ENCODE measurements at places on chromosomes 1 and 21.

DNA sequence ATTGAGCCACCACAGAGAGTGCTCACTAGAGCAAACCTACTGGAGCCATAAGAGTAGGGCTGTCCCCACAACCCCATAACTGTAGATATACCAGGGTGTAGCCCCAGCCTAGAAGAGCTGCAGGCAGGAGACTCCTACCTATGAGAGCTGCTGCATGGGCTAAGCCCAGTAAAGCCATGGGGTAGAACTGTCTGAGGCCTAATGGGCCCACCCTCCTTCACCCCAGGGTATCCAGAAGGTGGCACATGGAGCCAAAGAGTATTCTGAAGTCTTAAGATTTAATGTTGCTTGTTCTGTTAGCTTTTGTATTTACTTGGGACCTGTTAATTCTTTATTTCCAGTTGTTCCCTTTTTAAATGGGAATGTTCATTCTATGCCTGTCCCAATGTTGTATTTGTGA lies 1193.7 kb upstream of the ADGRL2 start:
- DNase-seq = no peak

DNA sequence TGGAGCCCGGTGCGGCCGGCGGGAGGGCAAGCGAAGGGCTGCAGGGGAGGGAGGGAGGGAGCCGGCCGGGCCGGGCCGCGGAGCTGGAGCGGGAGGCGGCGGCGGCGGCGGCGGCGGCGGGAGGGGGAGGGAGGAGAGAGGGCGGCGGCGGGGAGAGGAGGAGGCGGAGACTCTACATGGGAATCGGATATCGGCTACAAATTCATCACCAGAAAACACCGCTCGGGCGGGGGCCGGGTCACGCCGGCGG lies at the start of gene AKT3:
Gene AKT3 (minus strand): TSS at position 42 of the 250 bp plus-strand sequence. CDS start 7,073 bp downstream, outside the sequence.
- peak; percentile 14 for DNase-seq

DNA sequence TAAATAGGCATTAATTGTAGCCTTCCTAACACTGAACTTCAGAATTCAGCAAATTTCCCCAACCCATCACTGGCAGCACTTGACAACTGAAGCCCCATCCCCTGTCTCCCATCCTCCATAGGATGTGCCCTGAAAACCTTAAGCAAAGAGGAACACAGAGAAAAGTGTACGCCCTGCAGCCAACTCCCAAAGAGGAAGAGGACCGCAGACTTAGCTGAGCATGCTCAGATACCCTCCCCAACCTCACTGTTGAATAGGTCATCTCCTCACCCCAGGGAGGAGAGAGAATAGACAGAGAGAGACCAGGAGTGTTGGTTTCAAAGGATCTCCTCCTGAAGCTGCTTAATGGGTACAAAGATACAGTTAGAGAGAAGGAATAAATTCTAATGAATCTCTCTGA lies 50.5 kb downstream of the CD2 start:
- DNase-seq = no peak

- no peak for DNase-seq
Measured at GRCh38 chr1:230414694-230415093, 11.4 kb downstream of the PGBD5 start.

DNA sequence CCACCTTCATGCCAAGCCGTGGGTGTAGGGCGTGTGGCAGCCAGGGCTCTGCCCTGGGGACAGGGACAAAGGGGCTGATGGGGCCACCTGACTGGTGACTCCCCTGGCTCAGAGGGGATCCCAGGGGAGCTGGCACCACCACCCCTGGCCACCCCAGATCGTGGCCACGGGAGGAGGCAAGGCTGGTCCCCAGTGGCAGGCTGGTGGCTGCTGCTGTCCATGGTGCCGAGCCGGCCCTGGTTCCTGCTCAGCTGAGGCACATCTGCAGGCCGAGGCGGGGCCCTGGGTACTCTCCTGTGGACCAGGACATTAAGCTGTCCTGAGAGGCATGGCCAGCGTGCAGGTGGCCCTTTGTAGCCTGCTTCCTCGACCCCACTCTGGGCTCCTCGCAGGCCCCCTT lies 6.5 kb downstream of the PLCH2 start:
- DNase-seq = no peak

Measured in AG04449 (cell line).